ENCODE measurements at places on chromosomes 1 and 21.

- no peak for DNase-seq
Observed at GRCh38 chr1:232218955-232219865, 410.7 kb downstream of the SIPA1L2 start.

- no peak for DNase-seq
Observed at GRCh38 chr1:2606396-2606880, 19.9 kb downstream of the PRXL2B start.

- no peak for DNase-seq
Observed at GRCh38 chr1:111517469-111518225, 14.2 kb upstream of the ADORA3 start.

GRCh38 chr21:34129039-34129891 is 55.9 kb downstream of the MRPS6 start:
- DNase-seq, result peak; percentile 24

GRCh38 chr21:45856442-45856841 is 125.1 kb upstream of the COL6A1 start:
- no peak for DNase-seq

DNA sequence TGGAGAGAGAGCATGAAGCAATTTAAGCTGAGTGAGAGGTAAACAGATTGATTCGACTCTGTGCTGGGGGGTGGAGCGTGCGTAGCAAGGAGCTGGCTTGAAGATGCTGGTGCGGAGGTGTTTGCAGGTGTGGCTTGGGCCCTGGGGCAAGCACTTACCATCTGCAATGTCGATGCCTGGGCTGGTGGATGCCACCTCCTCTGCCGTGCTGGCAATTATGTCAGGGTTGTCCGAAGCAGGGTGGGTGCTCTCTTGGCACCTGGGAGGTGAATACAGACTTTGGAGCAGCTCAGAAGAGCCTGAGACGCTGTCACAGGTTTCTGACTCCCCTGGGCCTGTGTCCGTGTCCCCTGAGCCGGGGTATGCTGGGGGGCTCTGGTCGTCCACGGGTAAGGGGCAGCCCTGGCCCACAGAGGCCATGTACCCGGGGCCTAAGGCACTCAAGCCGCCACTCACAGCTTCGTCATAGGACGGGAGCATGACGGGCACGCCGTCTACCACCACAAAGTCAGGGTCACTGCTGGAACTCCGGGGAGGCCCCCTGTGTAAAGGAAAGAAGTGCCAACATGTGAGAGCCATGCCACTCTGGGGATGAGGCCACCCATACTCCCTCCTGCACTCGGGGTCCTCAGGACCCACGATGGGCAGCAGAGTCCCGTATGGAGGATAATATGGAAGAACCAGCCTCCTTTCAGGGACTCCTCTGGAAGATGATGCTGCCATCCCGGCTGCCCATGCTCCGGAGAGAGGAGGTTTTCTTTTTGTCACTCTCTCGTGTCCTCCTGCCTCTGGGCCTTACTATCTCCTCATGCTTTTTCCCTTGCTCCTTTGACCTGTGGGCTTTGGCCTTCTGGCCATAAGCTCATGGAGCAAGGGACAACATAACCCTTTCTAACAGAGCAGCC is 80.3 kb upstream of the TLR5 start:
- DNase-seq, result no peak

Data from RCC 7860 (cell line).